ENCODE measurements at places on chromosomes 5 and 9.
A peak's percentile ranks its signal among the peaks of the same experiment; 100 is the strongest.

GRCh38 chr9:27571011-27571410, 2.3 kb downstream of the C9orf72 start:
- DNase-seq, result no peak

- DNase-seq, result no peak
Observed at GRCh38 chr5:78776637-78777036, 128.1 kb upstream of the LHFPL2 start.

DNA sequence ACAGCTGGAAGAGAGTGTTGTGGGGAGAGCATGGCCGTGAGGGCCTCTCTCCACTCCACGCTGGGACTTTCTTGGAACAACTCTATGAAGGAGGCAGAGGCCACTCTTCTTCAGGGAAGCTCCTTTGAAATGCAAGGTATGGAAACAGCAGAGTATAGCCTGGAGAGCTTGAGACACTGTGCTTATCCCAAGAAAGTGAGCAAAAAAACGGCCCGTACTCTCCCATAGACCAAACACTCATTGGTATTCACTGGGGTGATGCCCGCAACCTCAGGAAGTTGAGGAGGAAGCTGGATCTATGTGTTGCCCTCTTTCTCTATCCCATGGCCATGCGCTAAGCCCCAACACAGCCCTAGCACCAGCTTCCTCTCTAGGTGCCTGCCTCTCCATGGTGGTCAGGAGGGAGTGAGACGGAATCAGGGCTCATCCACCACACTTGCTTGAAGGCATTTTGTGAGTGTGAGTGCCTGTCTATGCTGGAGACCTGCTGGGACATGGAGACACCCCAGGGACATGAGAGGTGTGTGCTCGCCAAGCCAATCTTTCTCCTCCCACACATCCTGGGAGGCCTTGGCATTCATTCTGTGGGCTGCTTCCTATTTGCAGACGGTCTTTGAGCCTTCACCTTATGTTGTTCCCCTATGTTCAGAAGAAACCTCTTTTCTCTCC, 616.6 kb downstream of the IRX1 start:
- DNase-seq, result no peak

DNA sequence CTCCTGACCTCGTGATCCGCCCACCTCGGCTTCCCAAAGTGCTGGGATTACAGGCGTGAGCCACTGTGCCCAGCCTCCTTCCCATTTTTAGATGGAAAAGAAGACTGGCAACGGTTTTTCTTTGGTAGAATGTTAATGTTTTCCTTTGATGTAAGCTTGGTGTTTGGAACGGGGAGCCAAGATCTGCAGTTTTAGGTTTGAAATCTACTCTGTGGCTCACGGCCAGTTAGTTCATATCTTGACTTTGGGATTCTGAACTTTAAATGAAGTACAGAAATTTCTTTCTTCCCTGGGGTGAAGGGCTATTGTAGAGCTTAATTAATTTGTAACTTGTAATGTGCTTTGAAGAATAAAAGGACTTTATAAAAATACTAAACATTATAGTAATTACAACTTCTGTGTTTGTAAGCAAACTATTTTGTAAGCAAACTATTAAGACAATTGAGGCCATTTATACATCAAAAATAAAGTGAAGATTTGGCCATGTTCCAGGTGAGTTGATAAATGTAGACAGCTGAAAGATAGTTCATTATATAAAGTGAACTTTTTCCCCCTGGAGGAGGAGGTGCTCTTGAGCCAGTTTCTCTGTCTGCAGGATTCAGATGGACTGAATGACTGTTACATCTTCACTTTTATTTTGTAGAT, 117.1 kb upstream of the TUT7 start:
- no peak for DNase-seq

DNA sequence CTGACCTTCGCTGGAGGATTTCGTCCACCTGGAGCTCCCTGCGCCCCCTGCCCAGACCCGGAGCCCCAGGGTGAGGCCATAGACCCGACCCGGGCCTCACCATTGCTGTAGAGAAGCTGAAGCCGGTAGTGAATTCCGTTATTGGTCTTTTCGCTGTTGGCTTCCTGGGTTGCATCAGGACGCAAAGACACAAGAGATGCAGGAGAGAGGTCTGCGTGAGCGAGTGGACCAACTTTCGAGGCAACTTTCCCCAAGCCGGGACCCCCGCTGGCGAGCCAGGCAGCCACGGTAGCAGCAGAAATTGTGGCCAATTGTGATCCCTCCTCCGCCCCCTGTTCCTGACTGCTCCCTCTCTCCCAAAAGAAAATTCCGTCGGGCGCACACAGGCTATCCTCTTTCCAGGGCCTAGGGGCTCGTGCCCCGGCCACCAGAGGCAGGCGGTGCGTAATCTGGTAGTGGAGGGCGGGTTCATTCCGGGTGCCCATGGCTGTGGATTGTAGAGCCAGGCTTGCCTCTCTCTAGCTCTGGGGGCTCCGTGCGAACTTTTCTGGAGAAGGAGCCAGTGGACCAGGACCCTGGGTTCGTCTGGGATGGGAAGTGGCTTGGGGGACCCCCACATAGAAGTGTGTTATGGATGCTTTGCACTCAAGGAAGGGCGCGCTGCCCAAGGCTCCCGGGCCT, 3.3 kb downstream of the EBF1 start:
- no peak for DNase-seq

GRCh38 chr5:172707285-172708182, 63.5 kb downstream of the DUSP1 start:
- peak; percentile 75 for DNase-seq

GRCh38 chr5:90093751-90094485, 315.6 kb downstream of the CETN3 start:
- no peak for DNase-seq

DNA sequence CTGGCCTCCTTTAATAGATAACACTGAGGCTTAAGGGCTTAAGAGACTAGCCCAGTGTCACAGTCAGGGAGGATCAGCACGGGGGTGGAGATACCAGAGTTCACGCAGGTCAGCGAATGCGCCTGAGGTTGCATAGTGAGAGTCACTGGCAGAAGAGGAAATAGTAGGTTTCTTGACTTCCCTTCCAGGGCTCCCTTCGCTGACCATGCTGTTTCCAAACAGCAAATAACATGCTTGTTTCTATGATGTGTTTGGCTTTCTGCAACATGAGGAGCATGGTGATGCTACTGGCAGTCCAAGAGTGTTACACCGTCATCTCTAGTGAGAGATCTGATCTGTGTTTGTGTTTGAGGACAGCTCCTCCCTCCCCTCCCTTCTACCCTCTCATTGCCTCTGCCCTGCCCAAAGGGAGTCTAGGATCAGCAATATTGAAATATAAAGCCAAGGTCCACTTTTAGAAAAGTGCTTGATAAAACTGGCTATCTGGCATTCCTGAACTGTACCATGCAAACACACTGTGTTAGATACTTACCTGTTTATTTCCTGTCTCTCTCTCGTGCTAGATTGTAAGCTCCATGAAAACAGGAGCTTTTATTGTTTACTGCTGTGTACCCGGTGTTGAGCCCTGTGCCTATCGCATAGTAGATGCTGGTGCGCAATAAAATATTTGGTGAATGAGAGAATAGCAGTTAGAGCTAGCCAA, 12.3 kb downstream of the TLE4 start:
- DNase-seq, result no peak

DNA sequence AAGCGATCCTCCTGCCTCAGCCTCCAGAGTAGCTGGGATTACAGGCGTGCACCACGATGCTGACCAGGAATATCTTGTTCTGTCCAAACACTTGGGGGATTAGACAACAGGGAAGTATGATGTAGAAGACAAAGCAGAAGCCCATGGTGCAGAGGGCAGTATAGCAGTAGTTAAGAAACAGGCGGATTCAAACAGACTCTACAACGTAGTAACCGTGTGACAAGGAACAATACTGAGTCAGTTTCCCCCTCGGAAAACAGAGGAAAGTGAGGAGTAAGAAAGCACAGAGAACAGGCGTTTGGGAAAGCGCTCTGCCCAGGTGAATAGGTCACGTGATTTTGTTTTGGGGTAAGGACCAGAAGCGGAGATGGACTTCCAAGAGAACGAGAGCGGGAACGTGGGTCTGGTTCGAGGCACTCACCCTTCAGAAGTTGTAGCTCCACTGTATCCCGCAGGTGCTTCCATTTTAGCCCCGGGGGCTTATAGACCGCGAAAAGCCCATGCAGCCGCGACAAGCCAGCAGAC, 306 bp downstream of the TRUB2 start:
- DNase-seq, result peak; percentile 48

DNA sequence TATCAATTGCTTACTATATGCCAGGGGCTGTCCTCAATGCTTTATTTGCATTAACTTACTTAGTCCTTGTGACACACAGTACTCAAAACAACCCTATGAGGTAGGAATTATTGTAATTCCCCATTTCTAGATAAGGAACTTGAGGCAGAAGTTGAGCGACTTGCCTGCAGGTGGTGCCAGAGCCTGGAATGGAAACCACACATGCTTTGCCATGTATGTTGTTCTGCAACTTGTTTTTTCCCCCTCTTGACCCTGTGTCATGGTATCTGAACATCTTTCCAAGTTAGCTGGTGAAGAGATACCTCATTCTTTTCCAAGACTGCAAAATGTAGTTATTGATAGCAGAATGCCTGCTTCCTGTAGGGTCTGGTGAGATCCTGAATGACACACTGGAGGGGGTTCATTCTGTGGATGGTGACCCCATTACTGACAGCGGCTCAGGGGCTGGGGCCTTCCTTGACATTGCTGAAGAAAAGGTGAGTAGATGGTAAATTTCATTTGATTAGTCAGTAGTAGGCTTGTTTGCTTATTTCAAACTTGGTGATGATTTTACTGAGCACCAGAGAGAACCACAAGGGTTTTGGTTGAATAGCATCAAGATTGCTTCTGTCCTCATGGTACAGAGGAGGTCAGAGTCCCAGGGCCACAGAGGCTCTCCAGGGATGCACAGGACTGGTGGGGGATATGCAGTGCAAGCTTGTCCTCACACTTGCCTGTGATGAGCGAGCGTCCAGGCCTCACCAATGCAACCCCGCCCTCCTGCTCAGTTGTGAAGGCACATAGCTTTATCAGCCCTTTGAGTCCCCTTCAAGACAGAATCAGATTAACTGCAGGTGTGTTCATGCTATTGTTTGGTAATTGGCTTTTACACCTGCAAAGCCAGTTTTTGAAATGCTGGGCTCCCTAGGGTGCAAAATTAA, 57.0 kb downstream of the COL15A1 start:
- DNase-seq, result peak; percentile 38

DNA sequence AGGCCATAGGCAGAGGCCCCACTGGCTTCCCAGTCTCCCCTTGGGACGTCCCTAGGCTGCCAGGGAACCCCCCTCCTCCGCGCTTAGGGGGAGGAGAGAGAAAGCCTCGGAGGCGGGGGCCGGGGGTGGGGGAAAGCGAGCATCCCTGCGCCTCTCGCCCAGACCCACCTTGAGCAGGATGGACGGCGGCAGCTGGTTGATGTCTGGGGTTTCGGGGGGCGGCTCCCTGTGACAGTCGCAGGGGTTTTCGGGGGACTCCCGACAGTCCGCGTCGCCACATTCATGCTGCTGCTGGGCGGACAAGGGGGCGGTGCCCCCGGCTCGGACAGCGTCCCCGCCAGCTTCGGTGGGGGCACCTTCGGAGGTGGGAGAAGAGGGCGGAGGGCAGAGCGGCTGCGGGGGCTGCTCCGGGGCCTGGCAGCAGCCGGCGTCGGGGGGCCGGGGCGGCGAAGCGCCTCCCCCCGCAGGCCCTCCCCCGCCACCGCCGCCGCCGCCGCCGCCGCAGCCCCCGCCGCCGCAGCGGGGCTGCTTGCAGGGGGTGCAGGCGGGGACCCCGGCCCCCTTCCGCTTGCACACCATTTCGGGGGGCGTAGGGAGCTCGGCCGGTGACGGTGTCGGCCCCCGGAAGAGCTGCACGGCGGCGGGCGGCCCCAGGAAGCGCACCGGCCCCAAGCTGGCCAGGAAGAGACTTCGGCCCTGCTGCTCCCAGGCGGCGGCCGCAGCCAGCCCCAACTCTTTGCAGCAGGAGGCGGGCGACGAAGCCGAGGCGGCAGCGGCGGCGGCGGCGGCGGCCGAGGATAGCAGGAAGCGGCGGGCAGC, 1.2 kb downstream of the FBXL17 start:
- DNase-seq, result no peak
